LHCN-M2 (cell line): ENCODE measurements at places on chromosomes 2 and 18. TPM values are rescaled to one million over a fixed set of nuclear protein-coding genes. Genes with fewer than 3 reads are reported as not detected.
A peak's percentile ranks its signal among the peaks of the same experiment; 100 is the strongest.

The MERTK gene
- 0.38 and 0.46 TPM in 2 replicates for total RNA-seq

DNA sequence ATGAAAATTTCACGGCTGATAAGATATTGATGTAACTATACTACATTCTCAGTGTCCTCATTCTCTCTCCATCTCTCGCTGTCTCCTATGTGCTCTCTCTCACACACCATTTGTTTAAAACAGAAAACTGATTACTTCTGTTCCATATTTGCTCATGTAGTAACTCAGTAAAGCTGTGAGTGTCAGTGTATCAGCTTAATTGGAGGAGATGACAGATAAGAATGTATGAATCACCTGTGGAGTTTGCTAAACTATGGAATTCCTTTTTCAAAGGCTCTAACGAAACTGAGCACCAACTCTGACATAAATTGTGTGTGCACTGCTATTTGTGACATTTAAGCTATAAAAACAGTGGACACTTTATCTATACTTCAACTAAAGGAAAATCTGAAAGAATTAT is 1080.0 kb downstream of the DSC3 start:
- peak; percentile 18 for DNase-seq

- DNase-seq = no peak
Measured at GRCh38 chr18:79367989-79368388, 27.7 kb upstream of the NFATC1 start.

DNA sequence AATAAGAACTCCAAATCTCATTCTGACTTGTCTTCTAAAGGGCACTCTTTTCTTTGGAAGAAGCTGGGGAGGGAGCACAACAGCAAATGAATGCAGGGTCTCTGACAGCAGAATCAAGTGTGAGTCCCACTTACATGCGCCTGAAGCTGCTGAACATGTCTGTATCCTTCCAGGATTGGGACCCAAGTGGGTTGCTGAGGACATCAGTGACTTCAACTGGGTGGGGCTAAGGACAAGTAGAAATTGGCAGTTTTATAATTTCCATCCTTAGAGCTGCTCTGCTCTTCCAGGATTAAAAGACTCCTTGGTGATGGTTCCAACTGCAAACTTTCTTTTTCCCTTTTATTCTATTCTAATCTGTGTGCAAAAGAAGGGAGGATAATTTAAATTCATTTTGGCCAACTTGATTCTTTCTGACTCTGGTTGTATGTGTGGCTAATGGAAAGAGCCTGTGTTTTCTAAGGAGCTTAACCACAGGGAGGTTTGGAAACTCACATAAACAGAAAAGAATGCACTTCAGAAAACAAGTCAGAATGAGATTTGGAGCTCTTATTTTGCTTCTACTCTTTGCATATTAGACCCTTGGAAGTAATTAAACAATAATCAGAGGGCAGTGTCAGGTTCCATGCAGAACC is 20.6 kb downstream of the ANTXR1 start:
- DNase-seq = no peak

GRCh38 chr2:112876971-112877361 is 34.0 kb upstream of the IL37 start:
- DNase-seq = peak; percentile 14

DNA sequence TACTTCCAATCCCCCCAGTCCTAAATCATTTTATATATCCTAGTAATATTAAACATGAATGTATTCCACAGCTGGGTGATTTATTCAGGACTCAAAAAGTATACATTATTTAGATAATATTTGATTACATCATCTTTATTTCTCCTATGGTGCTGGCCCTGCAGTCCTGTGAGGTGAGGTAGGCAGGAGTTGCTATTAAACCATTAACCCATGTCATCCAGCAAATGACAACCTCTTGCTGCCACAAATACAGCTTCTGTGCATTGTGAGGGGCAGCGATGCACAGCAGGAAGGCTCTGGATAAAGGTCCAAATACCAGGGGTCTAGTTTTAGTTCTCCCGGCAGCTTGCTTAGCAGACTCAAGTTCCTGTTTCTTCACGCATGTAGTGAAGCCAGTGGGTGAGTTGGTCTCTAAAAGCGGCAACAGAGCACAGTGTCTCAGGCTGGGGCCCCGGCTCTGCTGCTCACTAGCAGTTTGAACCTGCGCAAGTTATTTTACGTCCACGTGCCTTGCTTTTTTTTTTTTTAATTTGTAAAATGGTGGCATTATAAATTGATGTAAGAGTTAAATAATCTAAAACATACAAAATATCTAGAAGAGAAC is 36.1 kb downstream of the INSIG2 start:
- no peak for DNase-seq

- peak; percentile 42 for DNase-seq
Measured at GRCh38 chr2:190599073-190599472, 49.8 kb upstream of the NAB1 start.

GRCh38 chr2:11742702-11743357 is 3.6 kb upstream of the LPIN1 start:
- no peak for DNase-seq
